ENCODE measurements at places on chromosomes 1 and 21.
A peak's percentile ranks its signal among the peaks of the same experiment; 100 is the strongest.

DNA sequence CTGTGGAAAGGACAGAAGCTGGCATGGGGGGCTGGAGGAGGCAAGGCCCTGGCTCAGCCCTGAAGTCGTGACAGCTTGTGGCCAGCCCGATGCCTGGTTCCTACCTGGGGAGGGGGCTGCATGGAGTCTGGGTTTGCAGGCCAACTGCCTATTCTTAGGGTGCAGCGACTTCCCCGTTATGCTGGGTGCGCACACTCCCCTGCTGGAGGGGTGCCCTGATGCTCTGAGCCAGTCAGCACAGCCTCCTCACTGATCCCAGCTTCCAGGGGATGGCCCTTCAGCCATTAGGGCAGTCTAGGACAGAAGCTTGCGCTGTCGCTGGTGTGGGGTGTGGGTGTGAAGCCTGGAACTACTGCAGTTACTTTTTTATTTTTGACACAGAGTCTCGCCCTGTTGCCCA is 30.0 kb upstream of the SLC19A1 start:
- DNase-seq, result no peak

GRCh38 chr1:38133756-38134155 is 87.2 kb upstream of the POU3F1 start:
- no peak for DNase-seq

GRCh38 chr1:234413990-234414389 is 40.7 kb downstream of the COA6 start:
- DNase-seq, result no peak

DNA sequence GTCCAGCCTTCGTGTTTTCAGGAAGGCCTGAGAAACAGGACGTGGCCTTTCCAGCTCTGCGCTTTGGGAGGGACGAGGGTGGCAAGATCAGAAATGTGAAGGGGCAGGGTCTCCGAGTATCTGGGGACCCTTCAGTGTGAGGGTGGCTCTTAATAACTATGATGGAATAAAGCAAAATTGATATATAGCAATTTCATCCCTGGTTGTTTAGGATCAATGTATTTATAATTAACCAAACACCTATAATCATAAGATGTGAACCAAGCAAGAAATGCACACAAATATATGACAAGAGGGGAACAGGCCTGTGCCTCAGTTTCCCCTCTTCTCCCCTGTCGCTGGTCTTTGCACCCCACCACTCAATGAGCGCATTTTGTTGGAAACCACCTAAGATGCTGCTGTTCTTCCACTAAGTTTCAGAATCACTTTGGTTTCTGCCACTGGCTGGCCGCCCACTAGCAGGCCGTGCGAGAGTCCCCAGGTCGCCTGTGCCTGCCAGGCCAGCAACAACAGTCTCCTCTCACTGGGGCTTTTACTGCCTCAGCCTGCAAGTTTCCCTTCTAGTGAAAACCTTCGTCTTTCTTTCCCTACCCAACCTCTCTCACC is 36.6 kb downstream of the UBASH3A start:
- DNase-seq, result peak; percentile 60

DNA sequence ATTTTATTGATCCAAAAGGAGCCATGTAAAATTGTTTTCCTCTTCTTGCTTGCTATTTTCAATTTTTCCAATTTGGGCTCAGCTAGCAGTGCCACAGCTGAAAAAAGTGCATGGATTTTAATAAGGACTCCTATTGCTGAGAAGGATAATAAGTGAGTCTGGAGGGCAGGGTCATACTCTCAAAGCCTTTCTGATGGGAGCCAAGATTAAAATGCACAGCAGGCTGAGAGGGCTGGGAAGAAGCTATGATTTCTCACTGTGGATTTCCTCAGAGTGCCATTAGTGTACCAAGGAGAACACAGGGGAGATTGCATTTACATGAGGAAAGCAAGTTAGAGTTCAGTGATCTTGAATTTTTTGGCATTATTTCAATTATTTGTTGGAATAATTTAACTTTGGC is 261.3 kb downstream of the ST6GALNAC3 start:
- DNase-seq, result no peak

- DNase-seq, result no peak
These were observed 1230.1 kb downstream of the PLA2G4A start for GRCh38 chr1:188058801-188059200.

DNA sequence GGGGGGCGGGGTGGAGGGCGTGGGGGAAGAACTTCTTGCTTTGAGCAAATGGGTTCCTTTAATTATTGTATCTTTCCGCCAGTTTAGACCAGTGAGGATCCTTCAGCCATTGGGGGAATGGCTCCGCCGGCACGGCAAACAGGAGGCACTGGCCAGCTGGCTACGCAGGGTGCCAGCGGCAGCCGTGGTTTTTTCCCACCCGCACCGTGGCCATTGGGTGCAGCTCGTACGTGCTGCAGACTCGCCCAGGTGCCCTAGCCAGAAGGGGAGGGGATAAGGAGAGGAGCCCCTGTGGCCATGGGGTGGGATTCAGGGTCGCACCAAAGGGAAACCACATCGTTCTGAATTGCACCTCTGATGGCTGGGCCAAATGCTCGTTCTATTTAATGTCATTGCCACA is 65.6 kb downstream of the RGSL1 start:
- no peak for DNase-seq

DNA sequence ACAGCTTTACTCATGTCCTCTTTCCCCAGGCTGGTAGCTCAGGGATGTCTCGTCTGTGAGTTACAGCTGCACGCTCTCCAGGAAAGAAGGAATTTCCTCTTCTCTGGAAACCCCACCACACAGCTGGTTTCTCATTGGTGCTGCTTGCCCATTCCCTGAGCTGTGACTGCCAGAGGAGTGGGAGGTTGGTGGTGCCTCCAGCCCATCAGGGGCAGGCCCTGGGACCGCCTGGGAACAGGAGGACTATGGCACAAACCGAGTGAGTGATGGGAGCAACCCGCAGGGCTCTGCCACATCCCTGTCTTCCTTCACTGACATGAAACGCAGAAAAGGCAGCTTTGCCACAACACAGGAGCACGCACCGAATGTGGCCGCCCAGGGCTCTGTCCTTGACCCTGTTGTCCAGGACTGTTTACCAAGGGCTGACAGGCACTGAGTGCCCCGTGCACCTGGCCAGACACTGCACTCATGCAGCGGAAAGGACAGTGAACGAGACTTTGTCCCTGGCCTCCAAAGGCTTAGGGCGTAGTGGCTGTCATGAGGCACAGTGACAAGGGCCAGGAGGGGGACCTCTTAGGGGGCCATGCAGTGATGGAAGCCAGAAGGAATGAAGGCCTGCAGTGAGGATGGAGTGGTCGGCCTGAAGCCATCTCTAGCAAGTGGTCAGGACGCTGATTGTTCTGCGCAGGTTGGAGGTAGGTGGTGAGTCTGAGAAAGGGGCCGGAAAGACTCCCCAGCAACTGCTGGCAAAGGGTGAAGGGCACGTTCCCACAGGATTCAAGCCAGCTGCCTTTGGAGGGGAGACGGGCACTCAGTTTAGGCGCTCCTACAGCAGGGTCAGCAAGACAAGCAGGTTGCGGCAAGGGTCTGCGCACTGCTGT is 1.7 kb upstream of the CCNL2 start:
- no peak for DNase-seq

- no peak for DNase-seq
These were observed 191.4 kb downstream of the TM2D1 start for GRCh38 chr1:61533546-61533945.

GRCh38 chr21:39108291-39109162 is 74.7 kb downstream of the PSMG1 start:
- DNase-seq, result no peak

DNA sequence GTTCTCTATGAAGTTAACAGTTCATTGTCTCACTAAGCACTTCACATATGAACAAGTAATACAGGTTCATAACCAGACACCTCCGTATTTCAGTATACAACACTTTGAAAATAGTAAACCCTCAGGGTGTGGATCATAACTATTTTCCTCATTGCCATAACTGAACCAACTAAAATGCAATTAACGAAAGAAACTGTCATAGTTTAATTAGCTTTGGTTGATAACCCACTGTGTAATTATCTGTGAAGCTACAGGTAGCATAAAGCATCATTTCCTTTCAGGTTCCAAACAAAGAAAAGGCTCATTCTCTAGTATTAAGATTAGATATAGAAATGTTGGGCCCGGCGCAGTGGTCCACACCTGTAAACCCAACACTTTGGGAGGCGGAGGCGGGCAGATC is 58.5 kb downstream of the EIF4G3 start:
- no peak for DNase-seq

DNA sequence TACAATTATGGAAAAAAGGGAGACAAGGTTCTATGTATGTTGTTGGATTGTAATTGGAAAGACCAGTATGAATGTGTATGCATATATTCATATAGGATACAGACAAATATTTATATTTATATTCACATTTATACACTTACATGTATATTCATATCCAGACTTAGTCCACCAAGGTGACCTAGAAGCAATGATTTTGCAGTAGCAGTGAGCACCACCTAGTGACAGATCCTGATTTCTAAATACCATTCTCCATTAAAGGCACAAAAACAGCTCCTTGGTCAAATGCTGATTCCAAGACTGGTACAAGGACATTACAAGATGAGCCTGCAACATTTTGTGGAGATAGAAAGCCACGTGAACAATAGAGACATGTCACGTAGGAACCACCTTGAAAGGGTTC is 153.4 kb downstream of the SDCCAG8 start:
- DNase-seq, result no peak

DNA sequence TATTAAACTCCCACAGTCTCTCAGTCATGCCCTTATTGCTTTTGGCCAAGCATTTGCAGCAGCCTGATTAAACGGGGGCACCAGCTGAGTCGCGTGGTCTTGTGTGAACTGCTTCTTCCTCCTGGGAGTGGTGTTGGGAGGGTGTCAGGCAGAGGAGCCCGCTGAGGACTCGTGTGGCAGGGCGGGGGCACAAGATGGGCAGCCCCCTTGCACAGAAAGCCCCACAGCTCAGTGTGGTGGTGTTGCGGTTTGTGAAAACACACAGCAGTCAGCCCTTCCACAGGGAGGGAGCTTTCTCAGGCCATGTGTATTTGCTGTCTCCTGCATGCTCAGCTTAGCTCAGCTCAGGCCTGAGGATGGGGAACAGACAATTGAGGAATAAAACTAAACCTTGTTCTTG is 22.4 kb downstream of the PEX14 start:
- DNase-seq, result no peak

- DNase-seq, result no peak
These were observed at the start of gene MNDA for GRCh38 chr1:158830904-158831507. Gene MNDA, plus strand, starts transcription at chr1:158831351. Its CDS starts 10,803 bp downstream, at chr1:158842154.

GRCh38 chr1:71285529-71285928 is 204.7 kb upstream of the ZRANB2 start:
- DNase-seq, result no peak

DNA sequence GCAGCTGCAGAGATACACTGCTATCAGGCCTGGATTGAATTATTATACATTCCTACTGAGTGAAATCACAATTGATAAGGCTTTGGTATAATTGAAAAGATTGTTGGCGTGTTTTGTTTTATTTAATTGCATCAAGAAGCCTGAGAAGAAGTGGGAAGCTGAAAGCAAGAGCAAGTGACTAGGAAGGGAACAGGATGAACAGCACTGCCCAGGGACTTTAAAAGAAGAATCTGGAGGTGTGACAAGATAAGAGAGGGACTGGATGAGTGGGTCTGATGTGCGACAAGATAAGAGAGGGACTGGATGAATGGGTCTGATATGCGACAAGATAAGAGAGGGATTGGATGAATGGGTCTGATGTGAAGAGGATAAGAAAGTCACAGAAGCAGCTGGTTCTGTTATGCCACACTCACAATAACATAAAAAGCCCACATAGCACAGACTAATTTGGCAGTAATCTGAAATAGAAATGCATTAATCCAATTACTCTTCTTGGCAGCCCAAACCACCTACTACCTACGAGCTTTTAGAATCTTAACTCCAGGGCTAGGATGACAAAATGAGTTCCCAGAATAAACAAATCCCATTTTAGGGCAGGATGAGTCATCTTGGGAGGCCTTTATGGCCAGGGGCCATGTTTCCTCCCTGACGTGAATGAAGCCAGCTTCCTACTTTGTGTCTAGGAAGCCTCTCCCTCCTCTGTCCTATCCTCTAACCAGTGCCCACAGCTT is 129.7 kb downstream of the DUSP10 start:
- DNase-seq, result no peak

DNA sequence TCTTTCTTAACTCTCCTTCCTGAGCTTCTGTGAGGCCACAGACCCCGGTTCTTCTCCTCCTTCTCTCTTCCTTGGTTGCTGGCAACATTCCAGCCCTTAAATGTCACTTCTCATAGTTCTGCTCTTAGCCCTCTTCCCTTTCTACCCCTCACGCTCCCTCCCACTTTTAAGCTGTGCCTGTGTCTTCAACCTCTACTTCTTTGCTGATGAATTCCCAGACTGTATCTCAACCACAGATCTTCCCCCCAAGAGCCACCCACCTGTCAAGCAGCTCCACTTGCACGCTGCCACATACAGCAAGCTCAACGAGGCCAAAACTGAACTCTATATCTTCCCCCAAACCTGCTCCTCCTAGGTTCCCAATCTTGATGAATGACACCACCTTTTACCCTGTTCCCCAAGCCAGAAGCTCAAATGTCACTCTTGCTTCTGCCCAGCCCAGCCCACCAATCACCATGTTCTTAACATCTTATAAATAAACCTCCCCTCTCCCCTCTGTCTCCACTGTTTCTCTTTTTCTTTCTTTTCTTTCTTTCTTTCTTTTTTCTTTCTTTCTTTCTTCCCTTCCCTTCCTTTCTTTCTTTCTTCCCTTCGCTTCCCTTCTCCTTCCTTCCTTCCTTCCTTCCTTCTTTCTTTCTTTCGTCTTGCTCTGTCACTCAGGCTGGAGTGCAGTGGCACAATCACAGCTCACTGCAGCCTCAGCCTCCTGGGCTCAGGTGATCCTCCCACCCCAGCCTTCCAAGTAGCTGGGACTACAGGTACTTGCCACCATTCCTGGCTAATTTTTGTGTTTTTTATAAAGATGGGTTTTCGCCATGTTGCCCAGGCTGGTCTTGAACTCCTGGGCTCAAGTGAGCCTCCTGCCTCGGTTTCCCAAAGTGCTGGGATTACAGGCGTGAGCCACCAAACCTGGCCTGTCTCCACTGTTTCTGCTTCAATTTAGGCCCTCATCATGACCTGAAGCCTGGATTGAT is 19.8 kb upstream of the PTP4A2 start:
- peak; percentile 69 for DNase-seq

GRCh38 chr1:154847891-154848290 is 22.2 kb downstream of the KCNN3 start:
- no peak for DNase-seq

GRCh38 chr1:115495625-115496024 is 146.1 kb upstream of the VANGL1 start:
- no peak for DNase-seq

DNA sequence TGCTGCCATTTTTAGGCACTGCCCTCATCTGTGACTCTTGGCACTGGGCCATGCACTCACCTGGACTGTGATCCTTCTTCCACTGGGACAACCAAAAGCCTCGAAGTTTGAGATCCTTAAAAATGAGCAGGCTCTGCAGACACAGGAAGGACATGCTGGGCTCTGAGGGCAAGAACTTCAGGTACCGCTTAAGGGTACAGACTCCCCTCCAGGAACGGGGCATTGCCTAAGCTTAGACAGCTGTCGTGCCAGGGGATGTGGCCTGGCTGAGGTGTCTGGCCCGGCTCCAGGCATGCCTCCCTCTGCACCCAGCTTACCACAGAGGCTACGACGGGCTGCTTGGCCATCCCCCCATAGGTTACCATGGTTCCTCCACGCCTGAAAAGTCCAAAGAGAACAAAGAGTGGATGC is 14.2 kb upstream of the SRSF4 start:
- no peak for DNase-seq

- DNase-seq, result no peak
These were observed 115.4 kb downstream of the RIPK4 start for GRCh38 chr21:41651406-41651805.

GRCh38 chr21:35915030-35915429 is 145.3 kb downstream of the SETD4 start:
- DNase-seq, result no peak

- no peak for DNase-seq
These were observed 60.8 kb downstream of the LRIG2 start for GRCh38 chr1:113133759-113134158.

Data from activated T-cell treated with anti-CD3 and anti-CD28 coated beads, Interleukin-2, amount 50 U/mL, for 72 hours (primary cell).